ENCODE measurements at places on chromosomes 2 and 18.

- DNase-seq = peak; percentile 50
These were observed 74.1 kb downstream of the TLK1 start for GRCh38 chr2:171086352-171087290.

- no peak for DNase-seq
These were observed 60.0 kb upstream of the PSME4 start for GRCh38 chr2:54030806-54031205.

- no peak for DNase-seq
These were observed 139.8 kb downstream of the ZFP36L2 start for GRCh38 chr2:43086451-43087221.

- DNase-seq = no peak
These were observed 30.2 kb downstream of the GLI2 start for GRCh38 chr2:120765678-120766469.

- no peak for DNase-seq
These were observed 78.8 kb downstream of the ZNF804A start for GRCh38 chr2:184677171-184677570.

DNA sequence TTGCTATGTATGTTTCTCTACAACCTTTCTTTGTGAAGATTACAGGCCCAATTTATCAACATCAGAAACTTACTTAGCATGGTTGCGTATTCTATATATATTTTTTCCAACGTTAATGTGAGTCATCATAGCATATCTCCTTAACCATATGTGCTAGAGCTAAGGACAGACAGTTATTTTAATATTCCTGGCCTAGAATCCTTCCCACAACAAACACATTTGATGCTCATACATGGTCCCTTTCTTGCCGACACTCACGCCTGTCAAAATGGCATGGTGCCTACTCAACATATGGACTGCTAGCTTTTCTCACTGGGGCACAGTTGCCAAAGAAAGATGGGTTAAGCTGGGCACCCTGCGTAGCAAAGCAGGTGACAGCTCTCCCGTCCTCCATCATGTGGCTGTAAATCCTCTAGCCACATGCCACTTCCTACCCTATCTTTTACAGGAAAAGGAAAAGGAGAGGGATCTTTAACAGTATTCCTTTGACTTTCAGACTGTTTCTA lies 75.2 kb upstream of the GALNT5 start:
- DNase-seq = no peak

DNA sequence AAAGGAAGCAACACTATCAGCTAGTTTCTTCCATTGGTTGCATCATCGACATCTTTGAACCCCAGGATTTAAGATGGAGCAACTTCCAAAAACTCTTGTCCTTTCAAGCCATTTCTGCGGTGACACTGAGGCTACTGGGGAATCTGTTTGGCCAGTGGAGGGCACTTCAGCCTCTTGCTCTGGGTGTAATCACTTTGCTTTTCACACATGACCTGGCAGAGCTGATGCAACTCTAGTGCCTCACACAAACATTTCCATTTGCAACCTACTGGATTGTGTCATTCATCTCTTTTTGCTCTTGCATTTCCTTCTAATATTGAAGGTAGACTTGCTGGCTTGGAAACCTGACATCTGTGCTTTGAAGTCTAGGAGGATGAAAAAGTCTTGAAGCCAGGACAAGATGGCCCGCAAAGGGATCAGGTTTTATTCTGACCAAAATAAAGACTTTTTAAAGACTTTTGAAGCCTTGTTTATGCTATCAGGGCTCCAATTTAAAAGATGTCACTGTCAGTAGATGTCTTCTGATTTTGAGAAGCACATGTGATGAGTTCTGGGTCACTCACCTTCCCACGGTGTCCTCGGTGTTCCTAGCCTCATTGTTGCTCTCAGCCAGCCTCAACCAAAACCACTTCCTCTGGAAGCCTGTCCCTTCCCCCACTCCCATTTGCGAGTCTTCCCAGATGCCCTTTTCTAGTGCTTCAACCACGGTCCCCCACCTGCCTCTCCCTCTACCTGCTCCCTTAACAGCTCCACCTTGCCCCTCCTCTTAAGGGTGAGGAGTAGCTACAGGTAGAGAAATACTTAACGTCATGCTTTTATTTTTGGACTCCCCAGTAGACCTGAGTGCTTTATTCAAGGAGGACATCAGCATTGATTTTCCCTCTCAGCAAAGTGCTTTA lies 69.7 kb upstream of the KCNE4 start:
- no peak for DNase-seq

DNA sequence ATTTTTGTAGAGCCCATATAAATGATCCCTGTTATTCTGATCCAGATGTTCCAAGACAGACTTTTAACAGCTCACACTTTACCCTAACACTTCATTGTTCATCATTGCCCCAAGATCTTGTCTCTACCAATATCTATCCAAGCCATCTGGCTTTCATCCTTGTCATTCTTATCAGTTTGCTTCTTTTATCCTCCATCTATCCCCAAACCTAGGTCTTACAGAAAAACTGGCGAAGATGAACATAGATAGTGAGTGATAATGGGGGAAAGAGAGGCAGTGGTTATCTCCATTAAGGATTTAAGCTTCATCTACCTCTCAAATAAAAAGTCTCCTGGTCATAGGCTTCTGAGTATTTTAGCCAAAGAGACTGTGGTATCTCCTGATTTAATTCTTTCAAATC lies 89.5 kb downstream of the DHRS9 start:
- DNase-seq = no peak

DNA sequence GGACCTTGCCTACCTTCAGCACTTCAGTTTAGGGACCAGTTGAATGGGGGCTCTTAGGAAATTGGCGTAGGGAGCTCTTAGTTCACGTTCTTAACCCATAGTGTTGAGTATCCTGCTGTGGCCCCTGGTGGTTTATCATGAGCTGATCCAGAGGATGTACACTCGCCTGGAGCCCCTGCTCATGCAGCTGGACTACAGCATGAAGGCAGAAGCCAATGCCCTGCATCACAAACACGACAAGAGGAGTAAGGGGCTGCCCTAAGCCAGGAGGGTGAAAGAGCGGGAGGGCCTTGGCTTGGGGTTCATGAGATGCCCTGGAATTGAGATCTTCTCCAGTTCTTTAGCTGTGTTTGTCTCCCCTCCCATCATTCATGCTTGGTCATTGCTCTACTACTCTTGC lies 2.9 kb downstream of the RETREG2 start:
- no peak for DNase-seq

DNA sequence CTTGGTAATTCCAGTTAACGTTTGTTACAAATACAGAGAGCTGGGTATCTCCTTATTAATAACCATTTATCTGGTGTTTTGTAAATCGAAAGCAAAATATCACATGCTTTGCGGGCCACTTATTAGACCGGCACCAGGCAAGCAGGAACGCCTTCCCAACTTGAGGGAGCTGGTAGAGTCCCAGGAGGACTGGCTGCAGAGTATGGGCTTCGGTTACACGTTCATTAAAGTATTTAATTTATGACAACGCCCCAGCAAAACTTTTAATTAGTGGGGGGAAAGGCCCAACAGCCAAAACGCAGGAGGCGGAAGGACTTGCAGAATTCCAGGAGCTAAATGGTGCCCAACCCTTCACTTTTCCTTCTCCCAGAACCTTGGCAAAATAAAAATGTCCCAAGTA lies 3.7 kb downstream of the SMAD7 start:
- DNase-seq = no peak

- no peak for DNase-seq
These were observed 198.8 kb upstream of the TWIST2 start for GRCh38 chr2:238649123-238649522.

Measured in stimulated activated CD4-positive, alpha-beta T cell treated with anti-CD3 and anti-CD28 coated beads, Interleukin-2, amount 100 ng/mL, for 24 hours (primary cell).